NCI-H187 treated with DMSO at 0.1 percent for 48 hours (cell line): ENCODE measurements at places on chromosomes 11 and 22.

DNA sequence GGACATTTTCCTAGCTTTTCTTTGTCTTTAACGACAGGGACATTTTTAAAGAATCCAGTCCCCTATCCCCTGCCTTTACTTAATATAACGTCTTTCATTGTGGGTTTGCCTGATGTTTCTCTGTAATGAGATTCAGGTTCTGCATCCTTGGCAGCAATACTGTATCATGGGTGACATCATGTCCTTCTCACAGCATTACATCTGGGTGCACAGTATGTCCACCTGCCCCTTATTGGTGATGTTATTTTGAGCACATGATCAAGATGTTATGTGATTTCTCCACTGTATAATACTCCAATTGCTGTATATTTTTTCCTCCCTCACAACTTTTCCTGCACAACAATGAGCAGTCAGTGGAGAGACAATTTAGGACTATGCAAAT is 9.7 kb upstream of the STK33 start:
- no peak for DNase-seq

DNA sequence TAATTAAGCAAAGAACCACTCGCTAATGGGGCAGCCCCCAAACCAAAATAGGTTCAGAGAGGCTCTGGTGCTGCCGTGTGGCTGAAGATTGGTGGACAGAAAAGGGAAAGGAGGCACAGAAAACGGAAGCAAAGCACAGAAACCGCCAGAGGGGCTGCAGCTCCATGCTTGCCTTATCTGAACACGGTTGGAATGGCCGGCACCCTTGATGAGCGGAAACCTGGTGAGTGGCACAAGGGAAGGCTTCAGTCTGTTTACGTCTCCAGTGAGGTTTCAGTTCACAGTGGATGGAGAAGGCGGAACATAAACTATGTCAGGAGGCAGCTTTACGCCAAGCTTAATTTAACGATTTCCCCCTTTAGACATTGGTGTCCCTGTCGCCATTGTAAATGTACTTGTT is 5.2 kb upstream of the PRR33 start:
- no peak for DNase-seq

DNA sequence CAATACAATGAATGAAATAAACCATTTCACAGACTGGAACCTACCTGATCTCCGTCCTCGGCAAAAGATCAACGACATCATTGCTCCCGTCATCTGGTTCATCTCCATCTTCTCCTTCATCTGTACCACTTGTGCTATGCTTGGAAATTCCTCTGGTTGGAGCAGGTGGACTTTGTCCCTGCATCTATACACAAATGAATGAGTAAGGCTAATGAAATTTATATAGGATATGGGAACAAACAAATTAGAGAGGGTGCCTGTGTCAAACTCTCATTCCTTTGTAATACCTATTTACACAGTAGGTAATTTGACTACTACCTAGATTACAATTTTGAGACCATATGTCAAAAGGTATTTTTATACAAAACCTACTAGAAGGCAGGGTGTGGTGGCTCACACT is 59.4 kb downstream of the F2 start:
- DNase-seq = no peak

DNA sequence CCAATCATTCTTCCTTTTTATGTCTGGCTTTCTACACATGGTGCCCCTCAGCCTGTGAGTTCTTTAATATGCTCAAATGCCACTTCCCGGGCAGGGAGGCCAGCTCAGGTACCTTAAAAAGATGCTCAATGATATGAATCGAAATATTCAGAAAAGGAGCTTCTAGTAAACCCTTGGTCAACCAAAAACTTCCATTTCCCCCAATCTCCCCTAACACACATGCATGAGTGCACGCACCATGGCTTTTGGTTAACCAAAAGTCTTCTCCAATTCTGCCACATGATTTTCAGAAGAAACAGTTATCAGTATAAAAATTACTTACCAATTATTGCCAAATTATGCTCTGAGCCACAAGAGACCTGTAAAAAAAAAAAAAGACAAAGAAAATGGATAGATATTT is 135.0 kb downstream of the SERGEF start:
- no peak for DNase-seq

DNA sequence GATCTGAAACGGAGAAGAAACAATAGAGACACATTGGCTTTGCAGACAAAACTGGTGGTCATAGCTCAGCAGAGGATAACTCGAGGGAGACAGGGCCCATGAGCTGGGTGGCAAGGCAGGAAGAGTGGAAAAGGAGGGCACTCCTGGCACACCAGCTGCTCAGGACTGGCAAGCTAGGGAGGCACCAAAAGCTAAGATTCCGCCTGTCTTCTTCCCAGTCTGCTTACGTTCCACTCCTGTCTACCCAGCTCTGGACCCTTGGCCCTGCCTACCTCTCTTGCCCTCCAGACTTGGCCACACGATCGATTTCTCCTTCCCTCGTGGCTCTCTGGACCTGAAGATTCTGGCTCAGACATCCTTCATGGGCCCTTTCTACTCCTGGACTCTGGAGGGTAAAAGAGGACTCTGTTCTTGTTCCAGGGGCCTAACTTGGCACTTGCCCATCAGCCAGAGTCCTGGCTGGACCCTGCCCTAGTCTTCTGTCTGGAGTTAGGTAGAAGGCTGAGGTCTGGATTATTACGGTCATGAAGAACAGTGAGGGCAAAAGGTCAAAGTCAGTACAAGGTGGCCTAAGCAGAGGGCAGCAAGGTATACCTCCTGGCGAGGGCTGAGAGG is 115.2 kb upstream of the PITPNB start:
- no peak for DNase-seq
